ENCODE measurements at places on chromosomes 3 and 15.
A peak's percentile ranks its signal among the peaks of the same experiment; 100 is the strongest.

GRCh38 chr3:156605686-156606605 is 51.0 kb upstream of the SSR3 start:
- no peak for DNase-seq

DNA sequence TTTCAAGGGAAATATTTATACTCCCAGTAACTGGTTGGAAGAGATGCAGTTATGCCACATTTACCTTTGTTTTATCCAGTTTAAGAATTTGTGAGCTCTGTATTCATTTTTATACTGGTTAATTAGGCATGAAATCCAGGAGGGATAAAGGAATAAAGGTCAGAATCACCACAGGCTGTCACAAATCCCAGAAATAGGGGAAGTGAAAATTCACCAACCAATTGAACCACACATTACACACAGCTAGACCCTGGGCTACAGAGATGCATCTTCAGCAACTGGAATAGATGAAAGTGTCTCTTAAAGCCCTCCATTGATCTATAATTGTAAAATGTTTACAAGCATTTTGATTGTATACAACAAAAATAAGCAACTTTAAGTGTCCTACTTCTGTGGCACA is 18.5 kb downstream of the SERPINI1 start:
- DNase-seq, result no peak

DNA sequence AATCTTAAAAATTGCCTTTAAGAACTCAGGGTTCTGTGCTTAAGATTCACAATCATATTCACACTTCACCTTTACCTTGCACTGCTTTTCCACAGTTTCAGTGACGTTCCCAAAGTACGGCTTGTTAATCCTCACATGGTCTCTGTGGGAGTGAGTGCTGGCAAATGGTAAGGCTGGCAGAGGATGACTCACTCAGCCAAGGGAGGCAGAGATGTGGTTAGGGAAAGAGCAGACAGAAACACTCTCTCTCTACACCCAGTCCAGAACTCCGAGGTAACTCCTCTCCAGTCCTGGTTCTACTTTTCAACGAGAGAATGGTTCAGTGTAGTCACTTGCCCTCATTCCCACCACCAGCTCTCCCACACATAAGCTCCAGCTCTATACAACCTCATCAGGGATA is 33.1 kb downstream of the RASGRP1 start:
- no peak for DNase-seq

GRCh38 chr3:121951291-121951919 is 57.2 kb downstream of the SLC15A2 start:
- no peak for DNase-seq

DNA sequence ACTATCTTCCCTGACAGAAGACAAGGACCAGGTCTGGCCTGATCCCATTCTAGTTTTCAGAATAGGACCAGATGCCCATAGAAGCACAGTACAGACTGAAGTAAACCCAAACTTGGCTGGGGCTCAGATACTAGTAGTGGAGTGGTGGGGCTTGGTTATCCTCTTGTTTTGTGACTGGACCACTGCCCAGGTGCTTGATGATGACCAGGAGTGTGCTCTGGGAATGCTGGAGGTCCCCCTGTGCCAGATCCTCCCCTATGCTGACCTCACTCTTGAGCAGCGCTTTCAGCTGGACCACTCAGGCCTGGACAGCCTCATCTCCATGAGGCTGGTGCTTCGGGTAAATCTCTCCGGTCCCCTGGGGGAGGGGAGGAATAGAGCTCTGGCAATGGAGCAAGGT is 36.3 kb downstream of the ESYT3 start:
- no peak for DNase-seq

- DNase-seq, result no peak
Observed at GRCh38 chr3:11206316-11206715, 52.0 kb downstream of the HRH1 start.

- no peak for DNase-seq
Observed at GRCh38 chr15:81195339-81195864, 1.3 kb upstream of the IL16 start.

- no peak for DNase-seq
Observed at GRCh38 chr3:67016522-67017080, 18.5 kb downstream of the KBTBD8 start.

- DNase-seq, result no peak
Observed at GRCh38 chr3:10707400-10708215, 108.4 kb upstream of the SLC6A11 start.

GRCh38 chr15:84878504-84878903 is 6.0 kb upstream of the SLC28A1 start:
- DNase-seq, result peak; percentile 72

GRCh38 chr15:80997692-80998091 is 3.0 kb upstream of the TLNRD1 start:
- no peak for DNase-seq

DNA sequence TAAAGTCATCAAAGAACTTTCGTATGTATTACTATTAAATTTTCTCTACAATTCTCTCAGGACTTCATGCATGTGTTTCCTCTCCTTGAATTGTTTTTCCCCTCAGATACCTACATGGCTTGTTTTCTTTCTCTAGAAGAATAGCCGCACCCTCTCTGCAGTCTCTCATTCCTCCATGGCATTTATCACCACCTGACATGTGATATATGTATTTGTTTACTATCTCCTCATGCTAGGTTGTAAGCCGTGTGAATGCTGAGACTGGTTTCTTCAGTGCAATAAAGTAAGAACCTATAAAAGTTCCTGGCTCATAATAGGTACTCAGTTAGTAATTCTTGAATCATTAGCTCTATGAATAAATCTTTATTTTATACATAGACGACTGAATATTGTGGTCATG is 149.2 kb downstream of the CNTN4 start:
- DNase-seq, result no peak

DNA sequence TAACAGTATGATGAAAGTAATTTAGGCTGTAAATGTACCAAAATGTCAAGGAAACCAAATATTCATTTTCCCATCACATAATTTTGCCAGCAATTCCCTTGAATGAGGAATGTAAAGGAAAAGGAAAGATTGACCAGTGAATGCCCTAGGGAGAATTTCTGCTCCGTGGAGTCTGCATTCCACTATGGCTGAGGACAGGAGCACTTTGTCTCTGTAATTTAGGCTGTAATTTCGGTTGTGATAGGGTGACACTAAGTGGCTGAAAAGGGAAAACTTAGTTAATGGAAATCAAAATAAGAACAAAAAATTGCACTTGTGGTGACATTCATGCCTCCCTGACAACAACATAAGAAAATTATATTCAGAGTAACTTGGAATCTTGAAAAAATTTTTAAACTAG is 8.3 kb upstream of the TMEM207 start:
- DNase-seq, result no peak

DNA sequence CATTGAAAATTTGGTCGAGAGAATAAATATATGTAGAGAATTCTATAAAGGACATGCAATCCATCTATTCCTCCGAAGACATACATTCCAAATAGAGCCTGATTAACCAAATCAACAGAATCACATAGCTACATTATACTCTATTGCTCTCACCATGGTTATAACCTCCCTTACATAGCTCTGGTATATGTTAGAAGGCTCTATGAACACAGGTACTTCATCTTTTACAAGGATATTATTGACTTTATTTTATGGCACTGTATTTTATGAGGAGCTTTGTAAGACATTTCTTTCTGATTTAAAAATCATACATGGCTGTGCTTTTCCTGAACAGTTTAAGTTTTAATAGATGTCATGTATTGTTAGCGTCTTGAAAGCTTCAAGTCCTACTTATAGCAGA is 4.8 kb downstream of the IGSF10 start:
- no peak for DNase-seq

DNA sequence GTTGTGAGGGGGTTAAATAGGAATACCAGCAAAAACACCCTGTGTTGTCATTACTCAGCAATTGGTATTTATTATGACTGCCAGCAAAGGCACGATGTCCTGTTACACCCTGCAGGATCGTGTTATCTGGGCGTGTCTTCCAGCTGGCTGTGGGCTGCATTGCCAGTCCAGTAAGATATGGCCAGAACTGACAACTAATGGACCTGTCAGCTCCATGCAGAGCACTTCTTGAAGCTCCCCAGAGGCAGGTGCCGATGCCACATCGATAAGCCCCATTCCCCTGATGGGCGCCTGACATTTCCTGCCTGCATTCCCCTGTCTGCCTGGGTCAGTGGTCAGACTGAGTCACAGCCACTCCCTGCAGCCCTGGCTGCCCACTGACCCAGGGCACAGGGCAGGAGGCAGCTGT is 79.7 kb upstream of the RASGRF1 start:
- no peak for DNase-seq

DNA sequence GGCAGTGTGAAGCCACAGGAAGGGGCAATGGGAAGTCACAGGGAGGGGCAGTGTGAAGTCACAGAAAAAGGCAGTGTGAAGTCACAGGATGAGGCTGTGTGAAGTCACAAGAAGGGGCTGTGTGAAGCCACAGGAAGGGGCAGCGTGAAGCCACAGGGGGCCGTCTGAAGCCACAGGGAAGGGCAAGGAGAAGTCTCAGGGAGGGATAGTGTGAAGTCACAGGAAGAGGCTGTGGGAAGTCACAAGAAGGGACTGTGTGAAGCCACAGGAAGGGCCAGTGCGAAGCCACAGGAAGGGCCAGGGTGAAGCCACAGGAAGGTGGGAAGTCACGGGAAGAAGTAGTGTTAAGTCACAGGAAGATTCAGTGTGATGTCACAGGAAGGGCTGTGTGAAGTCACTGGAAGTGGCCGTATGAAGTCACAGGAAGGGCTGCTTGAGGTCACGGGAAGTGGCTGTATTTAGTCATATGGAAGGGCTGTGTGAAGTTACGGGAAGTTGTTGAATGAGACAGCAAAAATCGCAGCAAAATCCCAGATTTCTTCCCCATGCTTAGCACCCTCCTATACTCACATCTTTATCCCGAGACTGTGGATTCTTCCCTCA is 38.6 kb downstream of the GASK1A start:
- no peak for DNase-seq

GRCh38 chr3:139302084-139302800 is 41.6 kb upstream of the MRPS22 start:
- DNase-seq, result no peak

DNA sequence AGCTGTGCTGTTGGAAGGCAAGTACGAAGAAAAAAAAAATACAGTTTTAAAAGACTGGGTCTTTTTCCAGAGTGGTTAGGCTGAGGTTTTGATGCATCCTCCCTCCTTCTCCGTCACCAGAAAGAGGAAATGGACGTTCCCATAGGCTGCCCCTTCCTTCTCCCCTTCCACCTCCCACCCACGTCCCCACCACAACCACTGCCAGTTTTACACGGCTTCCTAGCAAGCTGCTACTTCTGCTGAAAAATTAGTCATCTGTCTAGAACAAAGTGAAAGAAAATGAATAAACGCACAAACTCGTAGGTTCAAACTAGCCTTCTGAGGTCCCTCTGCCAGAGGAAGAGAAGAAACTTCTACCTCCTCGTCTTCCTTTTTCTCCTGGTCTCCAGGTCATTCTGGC is 71.6 kb upstream of the RPL35A start:
- no peak for DNase-seq

DNA sequence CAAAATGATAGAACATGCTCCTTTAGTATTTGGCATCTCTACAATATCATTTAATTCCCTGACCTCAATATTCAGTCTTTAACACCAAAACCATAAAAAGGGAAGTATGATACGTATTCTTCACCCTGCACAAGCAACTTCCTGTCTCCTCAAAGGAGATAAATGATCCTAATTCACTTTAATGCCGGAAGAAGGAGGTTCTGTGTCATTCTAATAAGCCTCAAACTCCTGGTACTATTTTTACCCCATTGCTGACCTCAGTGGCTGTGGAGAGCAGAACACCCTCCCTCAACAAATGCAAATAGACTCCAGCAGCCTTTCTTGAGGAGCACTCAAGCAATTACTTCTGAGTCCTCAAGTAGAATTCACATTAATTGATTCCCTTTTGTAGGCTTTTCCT is 173.3 kb downstream of the TMEM108 start:
- no peak for DNase-seq

- no peak for DNase-seq
Observed at GRCh38 chr3:5055357-5056110, 66.6 kb upstream of the ARL8B start.

GRCh38 chr3:134496471-134497071 is 10.7 kb downstream of the CEP63 start:
- DNase-seq, result no peak

DNA sequence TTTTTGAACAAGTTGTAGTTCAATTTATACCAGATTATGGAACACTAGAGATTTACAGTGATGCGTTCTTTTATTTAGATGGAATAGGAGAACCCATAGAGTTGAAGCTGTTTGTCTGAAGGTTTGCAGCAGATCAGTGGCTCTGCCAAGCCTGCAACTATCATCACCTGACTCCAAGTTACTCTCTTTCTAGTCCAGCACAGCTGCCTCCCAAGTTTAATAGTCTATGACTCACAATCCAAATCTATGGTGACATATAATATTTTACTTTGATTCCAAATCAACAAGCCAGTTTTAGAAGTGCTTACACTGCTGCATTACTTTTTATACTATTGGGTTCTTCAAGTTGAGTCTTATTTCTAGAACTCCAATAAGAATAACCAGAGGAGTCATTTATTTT is 400.4 kb downstream of the LPP start:
- no peak for DNase-seq

DNA sequence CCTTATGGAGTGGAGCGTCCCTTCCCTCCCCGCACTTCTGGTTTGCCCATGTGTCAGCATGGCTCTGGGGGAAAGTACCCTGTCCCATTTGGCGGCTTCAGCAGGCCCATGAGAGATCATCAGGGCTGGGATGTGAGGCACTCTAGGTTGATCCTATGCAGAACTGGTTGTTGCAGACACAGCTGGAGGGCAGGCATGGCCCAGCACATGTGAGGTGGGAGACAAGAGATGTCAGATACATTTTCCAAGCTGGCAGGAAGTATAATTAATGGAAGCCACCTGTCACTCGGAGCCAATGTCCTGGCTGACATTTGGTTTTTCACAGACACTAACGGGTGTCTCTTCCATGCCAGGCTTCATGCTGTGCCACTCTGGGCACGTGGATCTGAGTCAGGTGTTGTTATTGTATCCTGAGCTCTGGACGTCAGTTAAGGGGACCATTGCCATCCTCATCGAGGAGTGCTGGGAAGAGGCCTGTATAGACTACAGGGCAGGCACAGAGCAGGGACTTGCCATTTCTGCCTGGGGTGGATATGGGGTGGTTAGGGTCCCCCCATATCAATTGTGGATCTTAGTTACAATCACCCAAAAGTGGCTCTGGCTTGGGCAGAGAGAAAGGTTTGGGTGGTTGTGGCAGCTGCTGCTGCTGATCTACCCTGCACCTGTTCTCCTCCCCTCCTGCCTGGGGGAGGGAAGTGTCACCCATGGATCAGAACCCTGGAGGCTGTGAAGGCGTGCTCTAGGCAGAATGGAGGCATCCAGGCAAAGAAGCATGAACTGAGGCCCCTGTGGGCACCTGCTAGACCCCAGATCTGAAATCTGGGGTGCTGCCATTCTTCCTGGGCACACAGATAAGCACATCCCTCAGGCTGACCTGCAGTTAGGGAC is 140.7 kb downstream of the FBLN2 start:
- no peak for DNase-seq

GRCh38 chr3:39990532-39990931 is 181.1 kb downstream of the MYRIP start:
- DNase-seq, result no peak

DNA sequence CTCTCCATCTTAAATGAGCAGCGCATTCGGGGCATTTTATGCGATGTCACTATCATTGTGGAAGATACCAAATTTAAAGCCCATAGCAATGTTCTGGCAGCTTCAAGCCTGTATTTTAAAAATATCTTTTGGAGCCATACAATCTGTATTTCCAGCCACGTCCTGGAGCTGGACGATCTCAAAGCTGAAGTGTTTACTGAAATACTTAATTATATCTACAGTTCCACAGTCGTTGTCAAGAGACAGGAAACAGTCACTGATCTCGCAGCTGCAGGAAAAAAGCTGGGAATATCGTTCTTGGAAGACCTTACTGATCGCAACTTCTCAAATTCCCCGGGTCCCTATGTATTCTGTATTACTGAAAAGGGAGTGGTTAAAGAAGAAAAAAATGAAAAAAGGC is 44.4 kb upstream of the RASA2 start:
- DNase-seq, result no peak

All from T-helper 2 cell (primary cell).